B cell (primary cell): ENCODE measurements at places on chromosomes 5 and 9. TPM values are rescaled to one million over a fixed set of nuclear protein-coding genes. Genes with fewer than 3 reads are reported as not detected.
A peak's percentile ranks its signal among the peaks of the same experiment; 100 is the strongest.

- DNase-seq: no peak
Observed at GRCh38 chr9:13189362-13189761, 90.1 kb downstream of the MPDZ start.

GRCh38 chr5:40734986-40735385 lies 20.8 kb downstream of the TTC33 start:
- DNase-seq: no peak

- no peak for DNase-seq
Observed at GRCh38 chr5:149294872-149295829, 23.5 kb downstream of the AFAP1L1 start.

DNA sequence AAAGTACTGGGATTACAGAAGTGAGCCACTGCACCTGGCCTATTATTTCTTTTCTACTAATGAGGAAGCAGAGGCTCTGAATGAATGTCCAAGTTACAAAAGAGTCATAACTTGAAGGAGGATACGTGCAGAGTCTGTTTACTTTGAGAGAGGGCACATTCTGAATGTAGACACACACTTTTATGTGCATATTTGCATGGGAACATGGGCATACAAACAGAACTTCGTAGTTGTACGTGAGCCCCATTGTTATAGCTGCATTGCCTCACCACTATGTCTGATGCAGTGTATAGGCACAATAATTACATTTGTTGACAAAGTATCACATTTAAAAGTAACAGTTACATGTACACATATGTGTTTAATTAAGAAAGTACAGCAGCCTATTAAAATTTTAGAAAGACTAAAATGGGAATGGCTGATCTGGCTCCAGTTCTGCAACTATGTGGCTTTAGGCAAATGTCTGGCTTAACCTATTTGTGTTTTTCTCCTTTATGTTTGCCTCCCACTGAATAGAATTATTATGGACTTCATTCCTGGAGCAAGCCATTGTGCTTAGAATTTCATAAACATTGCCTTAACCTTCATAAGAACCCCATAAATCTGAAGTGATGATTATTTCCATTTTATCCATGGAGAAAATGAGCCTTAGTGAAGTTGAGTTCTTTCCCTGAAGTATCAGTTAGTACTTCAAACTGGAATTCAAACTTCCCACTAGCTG lies 3.0 kb upstream of the DPYSL3 start:
- DNase-seq: no peak

- no peak for DNase-seq
Observed at GRCh38 chr9:38026840-38027527, 42.0 kb downstream of the SHB start.

DNA sequence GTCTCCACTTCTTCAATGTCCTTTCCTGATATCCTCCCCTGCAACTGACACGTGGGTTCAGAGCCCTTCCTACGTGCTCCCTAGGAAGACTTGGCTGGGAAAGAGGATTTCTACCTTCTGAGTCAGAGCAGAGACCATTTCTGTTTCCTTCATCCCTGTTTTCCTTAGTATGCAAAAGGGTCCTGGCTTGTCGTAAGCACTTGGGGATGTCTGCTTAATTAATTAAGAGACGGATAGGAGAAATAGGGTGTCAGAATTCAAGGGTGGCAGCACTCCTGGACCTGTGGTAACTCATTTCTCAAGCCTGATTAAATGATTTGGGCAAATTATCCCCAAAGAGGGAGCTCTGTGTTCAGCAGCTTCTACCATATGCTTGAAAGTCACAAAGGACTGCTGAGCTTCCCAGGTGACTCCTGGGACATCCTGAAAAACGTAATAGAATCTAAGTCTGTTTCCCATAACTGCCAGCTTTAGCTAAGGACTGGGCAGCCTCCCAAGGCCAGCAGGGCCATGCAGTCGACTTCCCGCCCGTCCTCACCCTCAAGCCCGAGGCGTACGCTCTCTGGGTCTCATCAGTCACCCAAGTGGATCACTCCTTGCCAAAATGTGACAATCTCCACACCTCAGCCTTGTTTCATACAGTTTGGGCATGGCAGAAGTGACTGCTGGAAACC lies 20.5 kb downstream of the ABCA1 start:
- DNase-seq: no peak

DNA sequence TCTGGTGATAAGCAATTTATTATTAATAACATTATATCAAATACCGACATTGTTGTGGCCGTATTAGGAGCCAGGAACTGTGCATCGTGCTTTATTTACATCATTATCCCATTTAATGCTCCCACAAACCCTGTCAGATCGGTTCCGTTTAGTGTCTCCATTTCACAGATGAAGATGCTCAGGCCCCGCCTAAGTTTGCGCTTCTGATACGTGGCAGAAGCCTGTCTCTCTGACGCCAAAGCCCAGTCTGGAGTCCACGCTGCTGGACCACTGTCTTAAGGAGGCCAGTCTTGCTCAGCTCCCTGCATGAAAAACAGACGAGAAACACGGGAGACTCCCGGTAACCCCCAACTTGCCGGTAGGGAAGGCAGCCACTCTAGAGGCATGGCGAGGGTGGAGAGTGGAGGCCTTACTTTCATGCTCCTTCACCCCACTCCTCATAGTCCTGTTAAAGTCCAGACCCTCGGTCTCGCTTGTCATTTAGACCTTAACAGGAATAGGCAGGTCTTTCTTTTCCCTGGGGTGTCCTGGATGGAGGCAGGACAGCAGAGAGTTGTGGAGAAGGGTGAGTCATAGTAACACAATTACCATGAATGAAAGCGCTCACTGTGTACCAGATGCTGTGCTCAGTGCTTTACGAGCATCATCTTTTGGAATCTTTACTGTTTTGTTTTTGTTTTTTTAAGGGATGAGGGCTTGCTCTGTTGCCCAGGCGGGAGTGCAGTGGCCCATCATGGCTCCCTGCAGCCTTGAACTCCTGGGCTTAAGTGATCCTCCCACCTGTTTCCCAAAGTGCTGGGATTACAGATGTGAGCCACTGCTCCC lies 872 bp downstream of the TXNDC15 start:
- peak; percentile 55 for DNase-seq

DNA sequence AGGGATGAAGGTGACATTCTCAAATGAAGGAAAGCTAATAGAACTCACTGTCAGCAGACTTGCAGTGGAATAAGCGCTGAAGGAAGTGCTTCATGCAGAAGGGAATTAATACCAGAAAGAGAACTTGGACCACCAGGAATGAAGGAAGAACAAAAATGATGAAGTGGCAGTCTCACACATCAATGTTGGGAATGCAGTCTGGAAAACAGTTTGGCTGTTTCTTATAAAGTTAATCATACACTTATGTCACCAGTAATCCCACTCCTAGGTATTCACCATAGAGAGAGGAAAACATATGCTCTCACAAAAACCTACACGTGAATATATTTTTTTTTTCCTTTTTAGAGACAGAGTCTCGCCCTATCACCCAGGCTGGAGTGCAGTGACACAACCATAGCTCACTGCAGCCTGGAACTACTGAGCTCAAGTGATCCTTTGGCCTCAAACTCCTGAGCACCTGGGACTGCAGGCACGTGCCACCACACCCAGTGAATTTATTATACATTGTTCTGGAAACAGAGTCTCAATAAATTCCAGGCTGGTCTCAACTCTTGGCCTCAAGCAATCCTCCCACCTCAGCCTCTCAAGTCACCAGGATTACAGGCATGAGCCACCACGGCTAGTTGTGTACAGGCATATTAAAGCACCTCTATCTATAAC lies 81.2 kb downstream of the ROR2 start:
- DNase-seq: no peak

GRCh38 chr5:54211912-54212311 lies 98.5 kb downstream of the ARL15 start:
- no peak for DNase-seq

- no peak for DNase-seq
Observed at GRCh38 chr9:100445161-100445902, 18.4 kb downstream of the MSANTD3 start.

Gene OLFM1
- total RNA-seq: not detected in 2 replicates

GRCh38 chr5:131587541-131587940 lies 47.5 kb downstream of the RAPGEF6 start:
- no peak for DNase-seq

Gene ARL14EPL
- 0.34 TPM in 1 of 2 replicates, not detected in the other for total RNA-seq

DNA sequence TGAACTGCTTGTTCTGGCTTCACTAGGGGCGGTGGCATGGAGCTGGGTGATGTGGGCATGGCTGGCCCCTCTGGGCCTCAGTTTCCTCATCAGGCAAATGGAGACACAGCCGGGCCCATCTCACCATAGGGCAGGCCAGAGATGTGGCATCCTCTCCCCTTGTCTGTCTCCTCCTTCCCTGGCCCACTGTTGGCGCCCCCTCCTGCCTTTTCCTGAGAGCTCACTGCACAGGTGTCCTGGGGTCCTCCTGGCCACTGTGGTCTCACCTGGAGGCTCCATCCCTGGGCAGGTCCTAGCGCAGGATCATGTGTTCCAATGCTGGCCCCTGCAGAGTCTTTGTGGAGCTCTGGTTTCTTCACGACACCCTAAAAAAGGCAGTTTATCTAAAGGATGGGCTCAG lies 53.5 kb downstream of the NEK6 start:
- no peak for DNase-seq

DNA sequence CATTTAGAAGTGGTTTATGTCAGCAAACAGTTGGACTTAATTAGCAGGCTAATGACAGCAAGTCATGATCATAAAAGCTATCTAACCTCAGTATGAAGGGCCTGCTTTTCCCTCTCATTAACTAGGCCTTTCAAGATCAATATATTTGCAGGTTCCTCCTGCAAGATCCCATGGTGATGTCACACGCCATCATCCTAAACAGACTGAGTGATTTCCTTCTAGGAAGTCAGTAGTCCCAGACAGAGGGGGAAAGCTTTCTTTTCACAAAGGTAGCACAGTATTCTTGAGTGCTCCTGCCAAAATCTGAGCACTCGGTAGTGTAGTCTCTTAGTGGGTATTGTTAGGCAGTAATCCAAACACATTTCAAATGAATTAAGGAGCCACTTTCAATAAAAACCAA lies 52.5 kb downstream of the UIMC1 start:
- DNase-seq: no peak
